ENCODE measurements at places on chromosomes 16 and 17. TPM values are rescaled to one million over a fixed set of nuclear protein-coding genes. Genes with fewer than 3 reads are reported as not detected.
A peak's percentile ranks its signal among the peaks of the same experiment; 100 is the strongest.

The CRAMP1 gene
- 33.6 TPM for total RNA-seq

The NOMO2 gene
- total RNA-seq, result 119 TPM

The GUCY2D gene
- not detected for total RNA-seq

The MMP25 gene
- total RNA-seq, result 7.7 TPM

The RNF43 gene
- 20.5 TPM for total RNA-seq

The SPHK1 gene
- 16.0 TPM for total RNA-seq

The CCL7 gene
- total RNA-seq, result not detected

The METTL16 gene
- 49.1 TPM for total RNA-seq

The ASIC2 gene
- not detected for total RNA-seq

DNA sequence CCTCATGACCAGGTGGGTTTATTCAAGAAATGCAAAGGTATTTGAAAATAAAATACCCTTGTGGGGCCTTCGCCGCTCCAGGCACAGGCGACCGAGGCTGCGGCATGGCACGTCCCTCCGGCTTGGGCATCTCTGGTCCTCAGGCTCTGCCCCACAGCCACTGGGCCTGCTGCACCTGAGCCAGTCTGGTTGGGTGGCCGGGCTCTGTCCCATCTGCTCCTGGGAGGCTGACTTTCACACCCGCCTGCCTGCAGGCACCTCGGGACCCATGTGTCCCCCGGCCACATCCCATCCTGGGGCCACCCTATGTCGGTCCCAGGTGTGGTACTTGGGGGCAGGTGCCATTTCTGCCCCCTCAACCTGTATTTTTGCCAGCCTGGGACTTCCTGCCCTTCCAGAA, 20.9 kb downstream of the OSBPL7 start:
- no peaks in the 10 kb centered on the region for H3K4me1 ChIP-seq
- H3K4me3 ChIP-seq, result no peak overlapping the region
- peaks cover 5% of the 10 kb centered on the region for H3K27me3 ChIP-seq
- H3K36me3 ChIP-seq, result no peaks in the 10 kb centered on the region

DNA sequence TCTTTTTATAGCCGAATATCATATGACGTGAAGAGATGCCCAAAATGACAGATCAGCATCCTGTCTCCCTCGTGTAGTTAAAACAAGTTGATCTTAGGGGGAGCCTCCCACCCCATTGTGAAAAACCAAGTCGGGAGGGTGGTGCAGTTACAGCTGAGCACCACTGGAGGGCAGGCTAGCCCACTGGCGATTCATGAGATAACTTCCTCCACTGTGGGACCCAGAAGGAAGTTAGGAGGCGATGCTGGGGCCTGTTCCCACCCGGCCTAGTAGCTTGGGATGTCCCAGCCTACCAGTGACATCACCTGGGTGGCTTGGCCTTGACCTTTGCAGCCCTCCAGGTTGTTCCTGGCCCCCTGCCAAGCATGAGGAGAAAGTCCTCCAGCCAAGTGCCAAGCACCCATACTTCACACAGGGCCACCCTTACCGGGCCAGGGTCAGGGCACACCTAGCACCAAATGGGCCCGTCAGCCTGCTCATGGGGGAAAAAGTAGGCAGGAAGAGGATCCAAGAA, 8.1 kb upstream of the CPNE2 start:
- no peak overlapping the region for H3K4me3 ChIP-seq
- H3K36me3 ChIP-seq, result peaks cover 21% of the 10 kb centered on the region
- peak overlapping the region; percentile 50 for H3K27ac ChIP-seq

DNA sequence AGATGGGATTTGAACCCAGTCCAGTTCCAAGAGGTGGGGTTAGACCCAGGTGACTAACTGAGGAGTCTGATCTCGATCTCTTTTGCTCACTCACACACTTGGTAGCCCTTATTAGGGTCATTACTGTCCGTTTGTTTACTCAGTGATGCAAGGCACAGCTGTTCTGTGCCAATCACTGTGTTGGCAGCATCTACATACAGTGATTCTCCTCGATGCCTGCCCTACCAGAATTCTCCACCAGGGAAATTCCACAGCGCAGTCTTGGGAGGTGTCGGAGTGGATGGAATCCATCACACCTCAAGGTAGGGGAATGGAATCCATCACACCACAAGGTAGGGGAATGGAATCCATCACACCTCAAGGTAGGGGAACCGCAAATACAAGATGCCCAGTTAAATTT, 279.6 kb downstream of the MAF start:
- H3K27me3 ChIP-seq, result no peaks in the 10 kb centered on the region
- no peak overlapping the region for H3K27ac ChIP-seq
- DNase-seq, result no peak
- H3K4me3 ChIP-seq, result no peak overlapping the region

DNA sequence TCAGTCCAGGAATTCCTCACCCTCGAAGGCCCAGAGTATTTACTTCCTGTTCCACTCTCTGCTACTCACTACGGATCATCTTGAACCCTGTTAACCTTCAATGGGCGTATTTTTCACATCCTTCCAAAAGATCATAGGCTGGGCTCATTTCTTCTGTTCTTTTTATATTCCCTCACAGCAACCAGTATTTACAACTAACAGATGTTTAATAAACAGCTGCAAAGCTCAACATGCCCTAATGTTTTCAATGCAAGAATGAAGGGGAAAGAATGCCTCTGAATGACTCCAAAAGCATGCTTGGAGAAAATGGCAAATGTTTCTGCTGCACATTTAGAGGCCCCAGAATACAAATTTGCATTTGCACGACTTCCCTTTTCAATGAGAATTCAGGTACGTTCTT, 174.9 kb downstream of the ZFHX3 start:
- H3K27ac ChIP-seq, result no peak overlapping the region
- no peaks in the 10 kb centered on the region for H3K36me3 ChIP-seq
- H3K4me3 ChIP-seq, result no peak overlapping the region
- DNase-seq, result no peak
- H3K27me3 ChIP-seq, result peaks cover 8% of the 10 kb centered on the region
- peaks cover 22% of the 10 kb centered on the region for H3K4me1 ChIP-seq

GRCh38 chr16:85440744-85441143, 172.4 kb upstream of the GSE1 start:
- no peaks in the 10 kb centered on the region for H3K27me3 ChIP-seq
- H3K27ac ChIP-seq, result no peak overlapping the region
- DNase-seq, result no peak
- no peaks in the 10 kb centered on the region for H3K4me1 ChIP-seq
- no peaks in the 10 kb centered on the region for H3K36me3 ChIP-seq

DNA sequence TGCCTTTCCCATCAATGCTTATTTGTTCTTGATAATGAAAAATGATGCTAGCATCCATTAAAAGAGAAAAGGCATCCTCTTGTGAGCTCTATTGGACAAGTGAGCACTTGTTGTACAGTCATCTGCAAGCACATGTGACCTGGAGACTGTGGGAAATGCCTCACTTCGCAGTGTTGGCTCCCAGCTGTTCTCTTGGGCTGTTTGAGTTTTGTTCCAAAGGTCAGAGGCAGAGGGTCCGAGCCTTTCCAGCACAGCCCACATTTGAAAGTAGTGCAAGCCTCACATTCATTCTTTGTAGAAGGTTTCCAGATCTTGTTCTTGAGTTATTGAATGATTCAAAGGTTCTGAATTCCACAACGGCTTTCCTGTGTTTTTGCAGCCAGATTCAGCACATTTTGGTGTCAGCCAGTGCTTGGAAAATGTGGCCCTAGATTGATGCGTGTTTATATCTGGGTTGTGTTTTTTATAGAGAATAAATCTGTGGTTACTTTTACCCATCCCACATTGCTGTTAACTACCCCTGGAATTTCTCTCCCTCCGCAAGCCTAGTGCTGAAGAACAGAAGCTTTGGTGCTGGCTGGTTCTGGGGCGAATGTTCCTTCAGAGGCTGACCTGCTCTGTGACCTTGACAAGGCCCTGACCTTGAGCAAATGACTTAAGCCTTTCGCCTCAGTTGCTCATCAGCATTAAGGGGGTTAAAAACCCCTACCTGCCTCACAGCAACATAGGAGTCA, 49.8 kb downstream of the CDH1 start:
- H3K4me3 ChIP-seq, result no peak overlapping the region
- no peak for DNase-seq
- H3K4me1 ChIP-seq, result peaks cover 5% of the 10 kb centered on the region
- no peak overlapping the region for H3K27ac ChIP-seq

- no peaks in the 10 kb centered on the region for H3K36me3 ChIP-seq
- no peak overlapping the region for H3K27ac ChIP-seq
- no peak for DNase-seq
- no peak overlapping the region for H3K4me3 ChIP-seq
Measured at GRCh38 chr16:88688013-88688778, 1.9 kb upstream of the SNAI3 start.

DNA sequence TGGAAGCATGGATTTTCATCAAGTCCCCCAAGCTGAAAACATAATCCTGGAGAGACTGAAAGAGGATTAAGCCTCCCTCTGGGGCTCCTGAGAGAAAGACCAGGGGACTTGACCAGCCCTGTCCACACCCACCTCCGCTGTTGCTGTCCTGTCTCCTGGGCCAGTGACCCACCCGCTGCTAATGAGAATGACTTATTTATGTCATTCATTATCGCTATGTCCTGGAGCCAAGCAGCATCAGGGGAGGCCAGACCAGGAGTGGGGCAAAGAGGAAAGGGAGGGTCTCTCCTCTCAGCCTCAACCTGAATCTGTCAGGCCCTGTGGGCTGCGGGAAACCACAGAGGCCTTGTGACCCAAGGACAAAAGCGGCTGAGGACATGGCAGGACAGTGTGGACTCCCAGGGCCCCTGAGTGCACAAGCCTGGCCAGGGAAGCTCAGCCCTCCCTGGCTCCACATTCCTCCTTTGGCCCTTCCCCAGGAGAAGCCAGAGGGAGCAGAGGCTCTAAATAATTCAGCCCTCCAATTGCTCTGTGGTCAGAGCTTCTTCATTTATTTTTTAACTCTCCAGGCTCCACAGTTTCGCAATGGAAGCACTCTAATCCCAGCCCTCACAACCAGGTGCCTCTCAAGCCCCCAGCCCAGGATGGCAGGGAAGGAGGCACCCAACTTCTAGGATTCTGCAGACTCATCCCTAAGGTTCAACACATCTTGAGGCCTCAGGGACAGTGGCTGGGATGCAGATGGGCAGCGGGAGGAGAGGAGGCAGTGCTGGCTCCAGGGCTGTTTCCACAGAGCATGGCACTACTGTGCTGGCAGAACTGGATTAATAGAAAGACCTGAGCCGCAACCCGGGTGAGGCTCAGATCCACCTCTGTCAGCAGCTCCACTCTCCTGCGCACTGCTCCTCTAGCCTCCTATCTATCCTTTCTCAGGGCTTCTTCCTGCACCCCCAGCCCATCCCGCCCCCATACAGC, 19.1 kb downstream of the CUEDC1 start:
- peaks cover 10% of the 10 kb centered on the region for H3K4me1 ChIP-seq
- H3K27ac ChIP-seq, result no peak overlapping the region
- peaks cover 5% of the 10 kb centered on the region for H3K27me3 ChIP-seq
- no peak for DNase-seq
- H3K4me3 ChIP-seq, result no peak overlapping the region

- DNase-seq, result no peak
- no peaks in the 10 kb centered on the region for H3K36me3 ChIP-seq
- peaks cover 7% of the 10 kb centered on the region for H3K27me3 ChIP-seq
- H3K4me3 ChIP-seq, result no peak overlapping the region
- no peaks in the 10 kb centered on the region for H3K4me1 ChIP-seq
- no peak overlapping the region for H3K27ac ChIP-seq
Measured at GRCh38 chr17:37725021-37725595, 19.8 kb downstream of the HNF1B start.

- no peaks in the 10 kb centered on the region for H3K27me3 ChIP-seq
- H3K36me3 ChIP-seq, result no peaks in the 10 kb centered on the region
- no peak for DNase-seq
- no peak overlapping the region for H3K27ac ChIP-seq
Measured at GRCh38 chr16:80092681-80093080, 448.1 kb upstream of the DYNLRB2 start.

DNA sequence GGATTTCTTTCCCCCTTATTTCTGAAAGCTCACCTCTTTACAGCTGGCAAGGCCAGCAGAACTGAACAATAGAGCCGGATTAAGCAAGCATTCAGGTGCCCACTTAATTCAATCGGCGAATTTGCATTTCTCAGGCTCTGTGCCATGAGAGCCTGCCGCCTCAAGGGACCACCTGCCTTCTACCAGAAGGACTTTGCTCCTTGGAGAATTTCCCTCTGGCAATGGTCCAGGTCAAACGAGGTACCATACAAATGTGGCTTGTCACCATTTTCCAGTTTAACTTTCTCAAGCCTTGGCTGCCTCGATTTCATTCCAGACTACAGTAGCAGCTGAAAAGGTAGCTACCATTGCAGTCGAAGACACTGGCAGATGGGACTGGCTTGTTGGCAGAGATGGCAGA, 534.0 kb downstream of the MAF start:
- no peak overlapping the region for H3K27ac ChIP-seq
- DNase-seq, result no peak
- H3K36me3 ChIP-seq, result no peaks in the 10 kb centered on the region
- no peak overlapping the region for H3K4me3 ChIP-seq
- peaks cover 6% of the 10 kb centered on the region for H3K27me3 ChIP-seq
- peaks cover 50% of the 10 kb centered on the region for H3K4me1 ChIP-seq

DNA sequence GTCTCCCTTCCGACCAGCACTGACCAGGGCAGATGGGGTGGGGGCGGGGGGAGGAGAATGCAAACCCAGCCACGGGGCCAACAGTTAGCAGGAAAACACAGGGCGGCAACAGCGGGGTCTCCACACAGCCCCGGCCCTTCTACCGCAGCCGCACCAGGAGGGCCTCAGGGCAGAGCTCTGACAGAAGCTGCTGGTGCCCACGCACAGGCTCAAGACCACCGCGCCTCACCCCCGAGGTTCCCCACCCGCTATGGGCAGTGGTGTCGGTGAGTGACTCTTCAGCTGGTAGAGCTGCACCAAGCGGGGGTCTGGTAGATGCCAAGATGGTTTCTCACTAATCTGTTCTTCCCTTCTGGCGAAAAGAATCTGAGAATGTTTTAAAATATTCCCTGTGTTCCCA, 16.1 kb downstream of the HAGH start:
- H3K36me3 ChIP-seq, result peaks cover 38% of the 10 kb centered on the region
- H3K27ac ChIP-seq, result no peak overlapping the region
- no peak overlapping the region for H3K4me3 ChIP-seq
- no peaks in the 10 kb centered on the region for H3K27me3 ChIP-seq
- H3K4me1 ChIP-seq, result peaks cover 2% of the 10 kb centered on the region

- H3K4me3 ChIP-seq, result no peak overlapping the region
Measured at GRCh38 chr16:20879175-20880040, 20.8 kb downstream of the DCUN1D3 start.

Measured in activated T-helper 2 cell treated with anti-CD3 and anti-CD28 coated beads, Interferon-gamma antibody, Interleukin-2, Interleukin-4, amounts not matched to agents 10 μg/mL and 5 μg/mL and 100 μg/mL, durations not matched to agents 14 hours and 24 hours and 36 hours (primary cell).